Right renal cortex interstitium (tissue), 3 donors: ENCODE measurements at places on chromosomes 12 and 14.

- no peak for DNase-seq
Measured at GRCh38 chr14:100835548-100836310, 9.8 kb downstream of the MEG3 start.

- DNase-seq = no peak
Measured at GRCh38 chr14:100735271-100735670, 8.6 kb downstream of the DLK1 start.

- no peak for DNase-seq
Measured at GRCh38 chr12:67348683-67349082, 79.5 kb downstream of the CAND1 start.

GRCh38 chr14:80681651-80682050 is 259.9 kb downstream of the CEP128 start:
- DNase-seq = no peak

- no peak for DNase-seq
Measured at GRCh38 chr14:101075025-101075800, 171.7 kb upstream of the RTL1 start.

DNA sequence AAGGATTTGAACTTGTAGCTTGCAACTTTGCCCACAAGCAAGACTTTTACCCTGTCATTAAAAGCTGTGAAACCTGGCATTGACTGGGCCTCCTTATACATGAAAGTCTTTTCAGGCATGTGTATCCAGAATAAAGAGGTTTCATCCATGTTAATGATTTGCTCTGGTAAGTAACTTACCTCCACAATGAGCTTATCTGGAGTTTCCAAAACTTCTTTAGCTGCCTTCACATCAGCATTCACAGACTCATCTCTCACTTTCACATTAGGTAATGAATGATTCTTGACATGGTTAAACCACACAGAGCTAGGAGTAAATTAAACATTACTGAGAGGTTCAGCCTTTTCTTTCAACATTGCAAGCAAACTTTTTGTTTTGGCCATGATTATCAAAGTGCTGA is 234.4 kb upstream of the CLEC14A start:
- DNase-seq = no peak

DNA sequence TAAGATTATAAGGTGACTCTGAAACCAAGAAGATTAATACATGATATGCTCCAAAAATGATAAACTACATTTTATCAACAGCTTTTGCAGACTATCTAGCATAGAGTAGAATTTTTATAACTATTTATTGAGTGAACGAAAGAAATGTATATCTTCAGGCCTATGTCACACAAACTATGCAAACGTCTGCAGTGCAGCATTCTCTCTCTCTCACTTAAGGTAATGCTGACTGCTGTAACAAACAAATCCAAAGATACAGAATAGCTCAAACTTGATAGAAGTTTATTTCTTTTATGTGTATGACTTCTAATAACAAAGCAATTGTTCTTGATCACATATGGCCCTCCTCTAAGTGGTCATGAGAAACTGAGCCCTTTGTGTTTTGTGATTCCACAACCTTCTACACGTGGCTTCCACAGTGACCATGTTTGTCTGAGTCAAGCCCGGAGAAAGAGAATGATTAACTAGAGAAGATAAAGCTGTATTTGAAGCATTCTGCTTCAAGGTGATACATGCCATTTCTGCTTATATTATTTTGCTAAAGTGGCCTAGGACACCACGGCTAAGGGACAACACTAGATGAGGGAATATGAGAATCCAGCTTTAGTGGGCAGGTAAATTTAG is 1352.7 kb upstream of the TMEM132C start:
- DNase-seq = no peak

DNA sequence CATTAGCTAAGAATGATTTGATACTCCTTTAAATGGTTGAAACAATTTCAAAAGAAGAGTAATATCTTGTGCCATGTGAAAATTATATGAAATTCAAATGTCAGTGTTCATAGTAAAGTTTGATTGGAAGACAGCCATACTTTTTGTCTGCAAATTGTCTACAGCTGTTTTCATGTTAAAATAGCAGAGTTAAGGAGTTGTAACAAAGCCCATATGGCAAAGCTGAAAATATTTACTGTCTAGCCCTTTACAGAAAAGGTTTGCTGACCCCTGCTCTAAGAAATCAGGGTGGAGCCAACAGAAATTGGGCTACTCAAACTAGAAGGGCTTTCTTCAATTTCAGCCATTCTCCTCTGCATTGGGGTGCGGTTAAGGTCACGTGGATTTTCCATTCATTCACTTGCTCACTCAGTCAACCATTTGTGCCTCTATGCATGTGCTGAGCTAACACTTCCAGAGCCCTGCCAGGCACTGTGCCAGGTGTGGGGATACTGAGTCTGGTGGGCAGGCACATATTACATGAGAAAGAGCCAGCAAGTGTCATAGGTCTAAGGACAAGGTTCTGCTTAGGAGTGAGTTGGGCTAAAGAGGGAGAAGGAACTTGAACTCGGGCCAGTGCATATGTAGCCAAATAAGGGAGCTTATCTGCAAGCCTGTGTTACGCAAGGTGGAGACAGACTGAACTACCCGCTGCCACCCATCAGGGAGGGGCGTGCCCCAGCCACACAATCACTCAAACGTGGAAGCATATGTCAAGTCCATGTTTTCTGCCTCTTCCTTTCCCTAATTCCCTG is 139.8 kb upstream of the NOS1 start:
- no peak for DNase-seq

DNA sequence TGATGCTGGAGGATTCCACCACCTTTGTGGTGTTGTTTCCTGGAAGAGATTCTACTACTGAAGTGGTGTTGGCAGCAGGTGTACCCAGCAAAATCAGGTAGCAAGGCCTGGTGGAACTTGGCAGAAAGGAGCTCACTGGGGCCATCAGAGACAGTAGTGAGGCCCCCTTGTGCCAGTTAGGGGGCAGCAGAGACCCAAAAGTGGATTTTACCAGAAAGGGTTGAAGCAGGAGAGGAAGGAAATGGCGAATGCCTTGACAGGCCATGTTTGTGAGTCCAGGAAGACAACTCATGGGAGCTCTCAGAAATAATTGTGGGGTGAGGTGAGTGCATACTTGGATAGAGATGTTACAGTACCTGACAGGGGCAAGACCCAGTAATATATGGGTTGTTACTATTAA is 137.7 kb upstream of the FGD4 start:
- DNase-seq = no peak

DNA sequence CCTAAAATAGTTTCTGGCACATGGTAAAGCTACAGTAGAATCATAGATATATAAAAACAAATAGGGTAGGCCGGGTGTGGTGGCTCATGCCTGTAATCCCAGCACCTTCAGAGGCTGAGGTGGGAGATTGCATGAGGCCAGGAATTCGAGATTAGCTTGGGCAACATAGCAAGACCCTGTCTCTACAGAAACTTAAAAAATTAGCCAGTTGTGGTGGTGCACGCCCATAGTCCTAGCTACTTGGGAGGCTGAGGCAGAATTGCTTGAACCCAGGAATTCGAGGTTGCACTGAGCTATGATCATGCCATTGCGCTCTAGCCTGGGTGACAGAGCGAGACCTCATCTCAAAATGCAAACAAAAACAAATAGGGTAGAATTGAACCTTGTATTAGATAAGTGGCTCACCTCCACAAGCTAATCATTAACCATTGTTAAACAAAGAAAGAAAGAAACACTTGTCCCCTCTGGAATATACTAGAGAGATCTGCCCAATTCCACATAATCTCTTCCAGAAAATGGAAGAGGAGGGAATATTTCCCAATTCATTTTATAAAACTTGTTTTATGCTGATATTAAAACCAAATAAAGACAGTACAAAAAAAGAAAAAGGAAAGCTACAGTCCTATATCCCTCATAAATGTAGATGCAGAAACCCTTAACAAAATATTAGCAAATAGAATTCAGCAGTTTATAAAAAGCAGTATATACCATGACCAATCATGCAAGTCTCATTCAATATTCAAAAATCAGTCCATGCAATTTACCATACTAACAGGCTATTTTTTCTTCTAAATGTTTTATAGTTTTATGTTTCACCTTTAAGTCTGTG is 22.7 kb upstream of the DHRS2 start:
- no peak for DNase-seq

- DNase-seq = no peak
Measured at GRCh38 chr14:97456958-97457357, 659.8 kb downstream of the VRK1 start.

DNA sequence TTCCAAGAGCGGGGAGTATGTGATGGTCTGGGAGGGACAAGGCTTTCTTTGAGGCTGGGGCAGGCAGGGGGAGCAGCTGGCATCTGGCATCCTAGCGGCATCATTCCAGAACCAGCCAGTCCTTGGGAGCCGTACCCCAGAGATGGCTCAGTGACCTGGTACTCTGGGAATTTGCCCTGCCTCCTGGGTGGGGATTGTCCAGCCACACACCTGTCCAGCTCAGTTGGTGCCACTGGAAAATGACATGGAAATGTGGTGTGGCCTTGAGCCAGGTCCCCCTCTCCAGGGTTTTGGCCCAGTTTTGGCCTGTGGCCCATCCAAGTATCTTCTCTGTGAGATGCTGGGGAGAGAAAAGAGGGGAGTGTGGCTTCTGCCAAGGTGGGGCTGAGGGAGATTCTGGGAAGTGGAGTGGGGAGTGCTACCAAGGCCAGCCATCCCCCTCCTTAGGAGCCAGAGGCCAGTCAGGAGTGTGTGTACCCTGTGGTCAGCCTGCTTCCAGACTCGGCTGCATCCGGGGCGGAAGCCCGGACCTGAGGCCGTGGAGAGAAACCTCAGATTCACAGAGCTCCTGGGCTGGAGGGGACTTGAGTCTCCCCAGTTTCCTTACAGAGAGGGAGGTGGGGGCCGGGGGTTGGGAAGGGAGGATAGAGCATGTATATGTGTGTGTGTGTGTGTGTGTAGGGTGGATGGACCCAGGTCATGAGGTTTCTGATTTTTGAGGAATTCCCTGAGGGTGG is 14.7 kb upstream of the KRT80 start:
- DNase-seq = no peak

- no peak for DNase-seq
Measured at GRCh38 chr14:99522934-99523703, 41.9 kb downstream of the CCNK start.

DNA sequence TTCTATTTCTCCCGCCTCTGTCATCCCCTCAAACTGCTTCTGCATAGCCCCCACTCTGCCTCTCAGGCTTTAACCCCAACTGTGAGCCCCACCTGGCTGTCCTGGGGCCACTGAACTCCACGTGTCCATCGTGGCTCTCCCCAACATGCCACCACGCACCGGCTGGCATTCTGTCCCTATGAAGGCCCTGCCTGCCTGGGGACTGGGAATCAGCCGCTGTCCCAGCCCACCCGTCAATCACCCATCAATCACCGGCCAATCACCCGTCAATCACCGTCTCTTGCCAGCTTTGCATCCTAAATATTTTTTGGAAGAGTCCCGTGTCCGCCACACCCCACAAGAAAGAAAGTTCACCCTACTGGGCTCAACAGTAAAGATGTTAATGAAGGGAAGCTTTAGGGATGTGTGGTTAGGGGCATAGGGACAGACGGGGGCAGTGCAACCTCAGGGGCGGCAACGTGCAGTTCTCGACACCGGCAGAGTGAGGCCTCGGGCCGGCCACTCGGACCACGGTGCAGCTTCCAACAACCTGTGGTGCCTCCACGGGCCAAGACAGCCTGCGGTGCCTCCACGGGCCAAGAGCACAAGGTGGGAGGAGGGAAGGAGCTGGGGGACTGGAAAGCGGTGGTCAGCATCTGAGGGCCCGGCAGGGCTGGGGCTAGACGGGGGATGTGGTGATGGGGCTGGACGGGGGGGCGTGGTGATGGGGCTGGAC is 85.6 kb downstream of the GALNT9 start:
- no peak for DNase-seq

GRCh38 chr12:103455020-103455763 is 40.6 kb downstream of the C12orf42 start:
- DNase-seq = no peak

GRCh38 chr12:57010627-57011247 is 4.4 kb upstream of the ZBTB39 start:
- DNase-seq = no peak

GRCh38 chr14:80787876-80788275 is 153.7 kb downstream of the CEP128 start:
- no peak for DNase-seq

GRCh38 chr14:80560800-80561657 is 349.7 kb upstream of the DIO2 start:
- no peak for DNase-seq

DNA sequence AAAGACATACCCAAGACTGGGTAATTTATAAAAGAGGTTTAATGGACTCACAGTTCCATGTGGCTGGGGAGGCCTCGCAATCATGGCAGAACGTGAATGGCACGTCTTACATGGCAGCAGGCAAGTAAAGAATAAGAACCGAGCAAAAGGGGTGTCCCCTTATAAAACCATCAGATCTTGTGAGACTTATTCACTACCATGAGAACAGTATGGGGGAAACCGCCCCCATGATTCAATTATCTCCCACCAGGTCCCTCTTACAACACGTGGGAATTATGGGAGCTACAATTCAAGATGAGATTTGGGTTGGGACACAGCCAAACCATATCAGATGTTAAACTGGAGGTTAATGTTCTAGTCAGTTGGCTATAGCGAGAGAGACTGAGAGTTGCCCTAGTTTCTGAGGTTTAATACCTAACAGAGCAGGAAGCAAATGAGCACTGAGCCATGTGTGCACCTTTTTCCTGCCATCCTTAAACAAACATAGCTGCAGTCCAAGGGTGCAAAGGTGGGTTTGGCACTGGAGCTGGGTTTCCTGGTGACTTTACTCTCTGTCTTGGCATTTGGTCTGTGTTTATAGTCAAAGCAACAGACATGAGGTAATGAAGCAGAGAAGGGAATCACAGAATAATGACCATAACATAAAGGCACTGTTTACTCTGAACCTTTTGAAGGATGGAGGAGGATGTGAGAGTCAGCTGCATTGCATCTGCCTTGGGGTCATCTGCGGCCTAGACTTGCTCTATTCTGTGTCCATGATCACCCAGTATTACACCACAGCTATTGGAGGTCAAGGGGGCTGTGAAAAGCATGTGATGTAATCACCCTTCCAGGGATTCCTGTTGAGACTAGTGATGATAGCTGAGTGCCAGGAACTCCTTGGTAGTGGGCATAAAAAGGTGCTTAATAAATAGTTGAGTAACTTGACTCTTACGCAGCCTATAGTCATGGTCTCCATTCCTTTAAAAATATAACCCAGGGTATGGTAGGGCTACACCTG is 83.6 kb upstream of the USP44 start:
- no peak for DNase-seq

GRCh38 chr12:128980623-128981022 is 127.3 kb downstream of the GLT1D1 start:
- DNase-seq = no peak

DNA sequence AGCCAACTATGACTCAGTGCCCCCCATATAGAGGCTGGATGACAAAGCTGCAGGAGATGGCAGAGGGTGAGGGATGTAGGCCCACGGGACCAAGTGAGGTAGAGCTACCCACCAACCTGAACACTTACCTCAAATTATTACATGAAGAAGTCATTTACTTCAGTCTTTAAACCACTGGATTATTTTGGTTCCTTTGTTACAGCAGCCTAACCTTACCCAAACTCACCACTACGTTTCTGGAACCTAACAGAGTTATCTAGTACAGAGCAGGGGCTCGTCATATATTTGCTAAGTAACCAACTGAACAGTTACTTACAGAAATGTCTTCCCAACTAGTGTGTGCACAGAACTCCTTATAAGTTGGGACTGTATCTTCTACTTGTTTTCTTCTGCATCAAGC is 85.2 kb upstream of the IGF1 start:
- no peak for DNase-seq

- no peak for DNase-seq
Measured at GRCh38 chr14:22513066-22513812, 75.8 kb downstream of the DAD1 start.

GRCh38 chr12:79859646-79860045 is 75.3 kb downstream of the PPP1R12A start:
- no peak for DNase-seq

GRCh38 chr12:46609674-46610073 is 216.1 kb downstream of the SLC38A4 start:
- no peak for DNase-seq
